ENCODE measurements at places on chromosomes 5 and 9. TPM values are rescaled to one million over a fixed set of nuclear protein-coding genes. Genes with fewer than 3 reads are reported as not detected.

AGXT2 gene
- not detected for total RNA-seq

FOXD4L3 gene
- total RNA-seq: under 0.01 TPM

UNC5A gene
- total RNA-seq: not detected

RNF130 gene
- 194 TPM for total RNA-seq

PCDHAC1 gene
- under 0.01 TPM for total RNA-seq

PCDHGC5 gene
- 0.27 TPM for total RNA-seq

SHISAL2B gene
- not detected for total RNA-seq

ELAVL2 gene
- not detected for total RNA-seq

DNA sequence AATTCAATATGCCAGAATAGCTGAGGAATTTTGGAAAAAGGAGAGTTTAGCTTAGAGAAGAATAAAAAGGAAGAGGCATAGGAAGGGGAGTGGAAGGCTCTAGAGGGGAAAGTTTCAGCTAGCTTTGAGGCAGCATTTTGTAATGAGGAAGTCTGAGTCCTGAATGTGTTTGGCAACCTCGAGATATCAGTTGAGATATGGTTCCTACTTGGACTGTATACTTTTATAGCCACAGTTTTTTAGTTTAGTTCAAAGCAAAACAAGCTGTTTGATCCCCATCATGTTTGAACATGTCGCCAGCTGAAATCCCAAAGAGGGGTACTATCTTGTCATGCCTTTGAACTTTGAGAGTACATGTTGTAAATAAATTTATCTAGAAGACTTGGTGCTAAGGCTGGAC is 559.0 kb upstream of the FTMT start:
- DNase-seq: peak; percentile 5

- DNase-seq: no peak
Observed at GRCh38 chr9:27771803-27772545, 198.7 kb upstream of the C9orf72 start.

- no peak for DNase-seq
Observed at GRCh38 chr5:102903074-102903871, 148.2 kb downstream of the PAM start.

- no peak for DNase-seq
Observed at GRCh38 chr9:96167011-96167410, 135.0 kb downstream of the HSD17B3 start.

DNA sequence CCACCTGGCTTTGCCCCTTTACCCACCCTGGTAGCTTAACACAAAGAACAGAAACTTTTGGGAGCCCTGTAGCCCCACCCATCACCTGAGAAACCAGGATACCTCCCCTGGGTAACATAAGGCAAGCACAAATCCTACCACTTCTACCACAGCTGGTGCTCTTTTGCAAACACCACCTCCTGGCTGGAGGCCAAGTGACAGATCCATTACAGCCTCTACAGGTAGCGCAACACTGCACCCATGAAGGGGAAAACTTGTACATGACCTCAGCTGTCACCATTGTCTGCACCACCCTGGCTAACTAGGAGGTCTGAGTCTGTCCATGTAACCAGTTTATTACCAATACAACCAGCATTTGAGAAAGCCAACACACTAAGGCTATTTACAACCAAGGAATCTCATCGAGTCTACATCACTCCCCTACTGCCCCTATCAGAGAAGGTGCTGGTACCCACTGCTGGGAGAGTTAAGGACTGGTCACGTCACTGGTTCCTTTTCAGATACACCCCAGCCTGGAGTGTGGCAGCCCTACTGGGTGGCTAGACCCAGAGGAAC is 128.6 kb downstream of the PJA2 start:
- no peak for DNase-seq

GRCh38 chr9:87529671-87530070 is 32.0 kb downstream of the DAPK1 start:
- no peak for DNase-seq

GRCh38 chr5:173733831-173734501 is 117.5 kb upstream of the BOD1 start:
- no peak for DNase-seq

DNA sequence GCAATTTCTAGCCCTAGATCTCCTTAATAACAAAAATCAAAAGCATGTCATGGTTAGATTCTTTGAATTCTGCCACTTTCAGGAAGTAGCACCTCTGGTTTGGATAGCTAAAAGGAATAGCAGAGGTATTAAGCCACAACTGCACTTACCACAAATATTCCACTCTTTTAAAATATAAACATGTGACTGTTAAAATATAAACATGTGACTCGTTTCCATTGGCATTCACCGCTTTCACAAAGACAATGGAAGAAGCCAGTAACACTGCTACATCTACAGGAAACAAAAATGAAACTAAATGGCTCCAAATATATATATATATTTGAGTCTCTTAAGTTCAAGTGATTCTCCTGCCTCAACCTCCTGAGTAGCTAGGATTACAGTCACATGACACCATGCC is 222.9 kb downstream of the ARL15 start:
- DNase-seq: no peak

DNA sequence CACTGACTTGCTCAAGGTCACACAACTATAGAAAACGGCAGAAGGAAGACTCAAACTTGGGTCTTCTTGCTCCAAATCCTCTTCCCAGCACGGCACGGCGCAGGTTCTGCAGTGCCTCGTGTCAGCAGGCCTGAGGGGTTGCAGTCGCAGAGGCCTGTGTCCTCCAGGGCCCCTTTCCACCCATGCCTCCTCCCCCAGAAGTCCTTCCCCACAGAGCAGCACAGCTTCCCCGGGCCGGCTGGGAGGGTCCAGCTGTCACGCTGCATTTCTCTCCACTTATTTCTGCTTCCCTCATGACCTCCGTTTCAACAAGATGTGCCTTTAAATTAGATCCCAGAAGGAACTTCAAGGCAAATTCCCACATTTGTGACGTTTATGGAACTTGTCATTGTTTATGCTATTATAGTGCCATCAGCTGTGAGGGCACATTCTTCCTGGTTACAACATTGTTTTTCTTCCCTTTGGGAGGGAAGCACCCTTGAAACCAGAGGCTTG is 148.4 kb downstream of the C5orf15 start:
- DNase-seq: no peak

GRCh38 chr5:76782444-76782843 is 36.4 kb upstream of the F2RL1 start:
- DNase-seq: no peak

- no peak for DNase-seq
Observed at GRCh38 chr5:176389135-176390123, 878 bp downstream of the HIGD2A start.

DNA sequence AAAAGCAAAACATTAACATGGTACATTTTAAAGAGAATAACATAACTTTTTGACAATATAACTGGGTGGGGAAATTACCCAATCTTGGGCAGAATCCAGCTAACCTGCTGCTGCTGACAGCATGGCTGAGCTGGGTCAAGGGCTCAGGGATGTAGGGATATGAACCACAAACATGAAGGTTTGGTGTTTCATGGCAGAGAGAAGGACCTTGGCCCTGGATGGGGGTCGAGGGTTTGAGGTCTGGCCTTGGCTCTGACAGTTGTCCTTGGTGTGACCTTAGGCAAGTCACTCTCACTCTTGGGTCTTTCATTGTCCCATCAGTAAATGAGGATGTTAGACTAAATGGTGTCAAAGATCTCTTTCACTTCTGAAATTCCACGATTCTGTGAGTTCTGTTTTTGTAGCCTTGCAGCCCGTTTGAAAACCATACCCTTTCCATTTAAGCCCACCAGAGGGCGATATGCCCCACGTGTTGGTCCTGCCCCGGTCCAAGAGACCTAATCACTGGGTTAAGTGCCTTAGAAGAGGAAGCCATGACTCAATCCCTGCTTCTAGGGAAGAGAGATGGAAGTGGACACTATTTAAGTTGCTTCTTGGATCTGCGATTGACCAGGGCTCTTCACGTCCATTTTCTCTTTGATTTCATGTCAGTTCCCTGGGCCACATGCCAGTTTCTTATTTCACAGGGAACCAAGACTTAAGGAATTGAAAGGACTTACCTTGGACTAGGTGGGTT is 56.8 kb upstream of the TEX48 start:
- DNase-seq: peak; percentile 64

DNA sequence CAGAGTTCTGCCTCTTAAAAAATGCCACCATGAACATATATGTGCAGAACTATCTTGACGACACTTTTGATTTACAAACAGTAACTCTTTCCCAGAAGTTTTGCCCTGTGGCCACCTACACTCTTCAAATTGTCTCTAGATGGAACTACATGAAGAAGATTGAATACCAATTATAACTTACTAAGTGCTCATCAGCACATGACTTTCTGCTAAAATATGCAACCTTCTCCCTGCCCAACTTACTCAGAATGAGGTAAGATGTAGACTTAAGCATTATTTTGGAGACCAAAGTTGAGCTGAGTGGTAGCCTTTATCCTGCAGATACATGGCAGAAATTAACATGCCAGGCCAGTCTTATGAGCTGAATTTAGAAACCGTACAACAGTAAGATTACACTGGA is 105.4 kb downstream of the SEMA5A start:
- no peak for DNase-seq

All from hematopoietic multipotent progenitor cell (in vitro differentiated cells).